ENCODE measurements at places on chromosomes 7 and 10.

GRCh38 chr10:118357841-118358240 is 15.7 kb upstream of the FAM204A start:
- no peak for DNase-seq

DNA sequence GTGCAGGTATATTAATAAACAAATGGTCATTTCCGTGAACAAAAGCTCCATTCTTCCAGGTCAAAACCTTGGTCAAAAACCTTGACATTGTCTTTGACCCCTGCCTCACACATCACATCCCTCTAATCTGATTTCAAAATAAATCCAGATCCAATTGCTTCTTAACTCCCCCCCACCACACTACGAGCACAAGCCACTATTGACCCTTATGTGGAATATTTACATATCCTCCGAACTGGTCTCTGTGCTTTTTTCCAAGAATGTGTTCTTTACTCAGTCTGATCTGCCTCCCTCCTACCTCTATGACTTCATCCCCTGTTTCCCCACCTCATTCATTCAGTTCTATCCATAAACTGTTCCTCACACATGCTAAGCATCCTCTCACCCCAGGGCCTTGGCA is 313.6 kb upstream of the NPVF start:
- DNase-seq: no peak

- no peak for DNase-seq
Observed at GRCh38 chr10:60382946-60383681, 6.6 kb downstream of the ANK3 start.

GRCh38 chr10:129764901-129765663 is 199.0 kb downstream of the EBF3 start:
- peak; percentile 16 for DNase-seq

GRCh38 chr7:99311702-99312101 is 14.0 kb upstream of the ARPC1A start:
- no peak for DNase-seq

GRCh38 chr10:50044941-50045664 is 22.7 kb upstream of the WASHC2A start:
- no peak for DNase-seq

Measured in activated CD8-positive, alpha-beta memory T cell treated with anti-CD3 and anti-CD28 coated beads, Interleukin-2, amount 10 ng/mL, durations not matched to agents 7 days and 5 days (primary cell).